ENCODE measurements at places on chromosomes 12 and 14. TPM values are rescaled to one million over a fixed set of nuclear protein-coding genes. Genes with fewer than 3 reads are reported as not detected.

LHX5 gene
- total RNA-seq = not detected

SERPINA1 gene
- total RNA-seq = not detected

NOS1 gene
- total RNA-seq = under 0.01 TPM

TMEM19 gene
- total RNA-seq = 62.4 TPM

CATSPERB gene
- under 0.01 TPM for total RNA-seq

GALNT16 gene
- 1.8 TPM for total RNA-seq

PGF gene
- total RNA-seq = 15.2 TPM

CLMN gene
- 0.12 TPM for total RNA-seq

TSPAN19 gene
- total RNA-seq = not detected

MUCL1 gene
- total RNA-seq = not detected

LRRC43 gene
- 0.79 TPM for total RNA-seq

CHD8 gene
- total RNA-seq = 51.1 TPM

GSG1 gene
- 0.06 TPM for total RNA-seq

TAS2R10 gene
- 0.87 TPM for total RNA-seq

FAIM2 gene
- total RNA-seq = 0.81 TPM

TMEM229B gene
- total RNA-seq = 1.2 TPM

AICDA gene
- total RNA-seq = not detected

DBX2 gene
- not detected for total RNA-seq

STXBP6 gene
- not detected for total RNA-seq

HCAR2 gene
- total RNA-seq = not detected

KRT82 gene
- not detected for total RNA-seq

SLC6A13 gene
- total RNA-seq = 0.13 TPM

LYZ gene
- 0.19 TPM for total RNA-seq

IL31 gene
- not detected for total RNA-seq

GLIPR1L1 gene
- not detected for total RNA-seq

BHLHE41 gene
- 3.8 TPM for total RNA-seq

MYF5 gene
- not detected for total RNA-seq

CLEC4D gene
- total RNA-seq = not detected

VSIG10 gene
- 21.1 TPM for total RNA-seq

All from aortic smooth muscle cell (primary cell).